ENCODE measurements at places on chromosomes 5 and 9. TPM values are rescaled to one million over a fixed set of nuclear protein-coding genes. Genes with fewer than 3 reads are reported as not detected.

GRCh38 chr5:37918424-37918823, 78.6 kb upstream of the GDNF start:
- H3K27me3 ChIP-seq: peaks cover 64% of the 10 kb centered on the region
- H3K4me3 ChIP-seq: no peak overlapping the region
- H3K4me1 ChIP-seq: no peaks in the 10 kb centered on the region
- DNase-seq: no peak

The RANBP3L gene
- total RNA-seq: 3.8 TPM

DNA sequence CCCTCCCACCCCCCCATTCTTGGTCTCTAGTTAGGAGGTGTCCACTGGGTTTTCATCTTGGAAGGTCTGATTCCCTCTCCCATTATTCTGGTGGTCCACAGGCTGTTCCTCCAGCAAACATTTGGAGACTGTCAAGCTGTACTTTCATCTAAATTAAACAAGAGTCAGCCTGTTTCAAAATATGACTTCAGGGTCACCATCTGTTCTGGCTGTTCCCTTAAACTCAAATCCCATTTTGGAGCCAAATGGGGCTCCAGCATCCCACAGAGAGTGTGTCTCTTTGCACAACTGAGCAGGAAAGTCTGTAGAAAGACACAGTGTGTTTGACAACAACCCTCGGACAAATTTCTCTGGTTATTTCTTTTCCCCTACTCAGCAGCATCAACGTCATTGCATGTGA, 20.5 kb downstream of the COL15A1 start:
- H3K27ac ChIP-seq: no peak overlapping the region
- no peak overlapping the region for H3K4me3 ChIP-seq
- H3K36me3 ChIP-seq: no peaks in the 10 kb centered on the region

DNA sequence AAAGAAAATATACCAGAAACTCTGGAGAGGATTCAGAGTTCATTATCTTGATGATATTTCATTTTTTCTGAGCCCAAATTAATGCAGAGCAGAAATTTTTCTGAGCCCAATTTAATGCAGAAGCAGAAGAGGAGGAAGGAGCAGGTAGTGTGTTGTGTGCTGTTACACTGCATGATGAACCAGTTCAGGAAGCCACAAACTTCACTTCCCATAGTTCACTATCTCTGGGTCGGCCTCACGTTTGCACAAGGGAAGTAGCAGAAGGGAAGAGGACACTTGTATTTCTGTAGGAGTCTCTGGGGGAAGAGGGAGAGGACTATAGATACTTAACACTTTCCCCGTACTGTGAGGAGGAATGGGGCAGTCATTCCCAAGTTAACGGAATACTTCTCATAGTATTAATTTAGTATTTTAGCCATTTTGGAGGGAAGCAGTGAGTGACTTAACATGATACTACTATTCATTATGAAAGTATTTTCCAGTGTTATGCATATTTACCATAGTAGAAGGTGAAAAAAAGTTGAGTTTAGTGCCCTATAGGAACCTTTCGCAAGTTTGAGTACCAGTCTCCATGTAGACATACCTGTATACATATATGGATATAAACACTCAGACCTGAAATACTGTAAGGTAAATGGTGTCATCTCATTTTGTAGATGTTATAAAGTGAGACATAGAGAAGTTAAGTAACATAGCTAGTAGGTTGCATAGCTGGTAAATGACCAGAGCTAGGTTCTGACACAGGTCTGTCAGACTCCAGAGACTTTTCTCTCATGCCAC, 30.0 kb downstream of the XPA start:
- no peak overlapping the region for H3K27ac ChIP-seq
- H3K36me3 ChIP-seq: peaks cover 69% of the 10 kb centered on the region
- no peak overlapping the region for H3K4me3 ChIP-seq
- DNase-seq: no peak

GRCh38 chr9:87521834-87522233, 24.2 kb downstream of the DAPK1 start:
- H3K4me1 ChIP-seq: peaks cover 27% of the 10 kb centered on the region
- no peak overlapping the region for H3K4me3 ChIP-seq
- H3K27ac ChIP-seq: no peak overlapping the region
- DNase-seq: peak; percentile 51

The ADGRV1 gene
- total RNA-seq: 0.99 TPM

The BHMT2 gene
- total RNA-seq: not detected

- peaks cover 1% of the 10 kb centered on the region for H3K27me3 ChIP-seq
- H3K4me3 ChIP-seq: no peak overlapping the region
- H3K27ac ChIP-seq: no peak overlapping the region
- peaks cover 3% of the 10 kb centered on the region for H3K36me3 ChIP-seq
- no peak for DNase-seq
These were observed 194.4 kb upstream of the CDKN2B start for GRCh38 chr9:22203371-22204138.

GRCh38 chr9:131720330-131720729, 19.5 kb downstream of the RAPGEF1 start:
- H3K36me3 ChIP-seq: peaks cover 7% of the 10 kb centered on the region
- peaks cover 37% of the 10 kb centered on the region for H3K4me1 ChIP-seq
- no peaks in the 10 kb centered on the region for H3K27me3 ChIP-seq
- H3K4me3 ChIP-seq: no peak overlapping the region
- H3K27ac ChIP-seq: no peak overlapping the region

DNA sequence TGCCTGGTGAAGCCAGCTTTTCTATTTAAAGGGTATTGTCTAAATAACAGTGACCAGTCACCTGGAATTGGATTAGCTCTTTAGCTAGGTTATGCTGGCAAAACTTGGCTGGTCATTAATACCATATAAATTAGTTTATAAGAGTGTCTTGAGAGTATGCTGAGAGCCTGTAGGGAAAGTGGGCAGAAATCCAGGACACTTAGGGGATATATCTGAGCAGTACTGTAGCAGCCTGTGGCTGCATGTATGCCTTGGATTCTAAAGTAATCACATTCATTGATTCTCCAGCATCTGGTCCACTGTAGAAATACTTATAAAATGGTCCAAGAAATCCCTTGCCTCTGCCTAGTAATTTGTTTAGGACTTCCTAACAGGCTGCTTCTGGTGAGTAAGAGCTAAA, 288.9 kb upstream of the DMAC1 start:
- H3K27me3 ChIP-seq: no peaks in the 10 kb centered on the region
- DNase-seq: no peak
- H3K4me1 ChIP-seq: no peaks in the 10 kb centered on the region
- no peak overlapping the region for H3K27ac ChIP-seq
- no peak overlapping the region for H3K4me3 ChIP-seq
- H3K36me3 ChIP-seq: no peaks in the 10 kb centered on the region

The PCDHGB2 gene
- total RNA-seq: 0.59 TPM

GRCh38 chr5:121797681-121798518, 53.8 kb upstream of the FTMT start:
- H3K27ac ChIP-seq: no peak overlapping the region
- H3K27me3 ChIP-seq: peaks cover 6% of the 10 kb centered on the region
- DNase-seq: no peak
- H3K36me3 ChIP-seq: no peaks in the 10 kb centered on the region
- H3K4me3 ChIP-seq: no peak overlapping the region

The BAAT gene
- total RNA-seq: 0.13 TPM

DNA sequence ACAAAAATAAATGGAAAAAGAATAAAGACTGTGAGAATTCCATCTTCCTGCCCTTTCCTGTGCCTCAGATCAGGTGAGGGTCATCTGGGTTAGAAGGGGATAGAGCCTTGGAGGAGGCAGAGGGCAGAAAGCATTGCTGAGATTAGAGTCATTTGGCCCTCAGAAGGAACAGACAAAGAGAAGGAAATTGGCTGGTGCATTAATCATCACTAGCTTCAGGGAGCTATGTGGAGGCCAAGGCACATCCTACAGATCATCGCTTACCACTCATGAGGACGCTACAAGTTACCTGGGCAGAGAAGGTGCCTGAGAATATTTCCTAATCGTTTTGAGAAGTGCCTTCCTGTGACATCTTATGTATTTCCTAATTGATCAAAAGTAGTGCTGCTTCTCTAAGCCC, 74.5 kb downstream of the C7 start:
- H3K27ac ChIP-seq: no peak overlapping the region
- H3K4me3 ChIP-seq: no peak overlapping the region
- H3K4me1 ChIP-seq: no peaks in the 10 kb centered on the region

GRCh38 chr9:125508249-125508648, 198.8 kb downstream of the MAPKAP1 start:
- no peaks in the 10 kb centered on the region for H3K27me3 ChIP-seq
- no peak for DNase-seq
- peaks cover 7% of the 10 kb centered on the region for H3K36me3 ChIP-seq
- H3K4me1 ChIP-seq: peaks cover 27% of the 10 kb centered on the region

DNA sequence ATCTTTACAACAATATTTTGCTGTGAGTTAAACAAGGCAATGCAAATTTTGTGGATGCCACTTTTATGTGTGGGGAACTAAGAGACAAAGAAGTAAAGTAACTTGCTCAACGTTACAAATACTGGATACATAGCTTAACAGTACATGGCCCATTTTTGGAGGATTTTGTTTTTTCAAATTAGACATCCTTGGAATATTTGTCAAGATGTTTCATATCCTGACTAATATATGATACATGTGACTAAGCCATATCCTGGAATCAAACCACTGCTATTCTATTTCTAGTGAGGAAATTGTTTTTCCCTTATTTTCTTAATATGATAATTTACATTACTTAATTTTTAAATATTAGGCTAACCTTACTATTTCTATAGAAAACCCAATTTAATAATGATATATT, 529.8 kb downstream of the DMRTA1 start:
- no peak for DNase-seq
- H3K36me3 ChIP-seq: no peaks in the 10 kb centered on the region
- no peak overlapping the region for H3K27ac ChIP-seq
- H3K4me1 ChIP-seq: peaks cover 8% of the 10 kb centered on the region
- H3K4me3 ChIP-seq: no peak overlapping the region

The SPINK7 gene
- not detected for total RNA-seq

- peak; percentile 44 for DNase-seq
- no peak overlapping the region for H3K27ac ChIP-seq
- peaks cover 30% of the 10 kb centered on the region for H3K36me3 ChIP-seq
- no peaks in the 10 kb centered on the region for H3K27me3 ChIP-seq
These were observed 35.0 kb downstream of the ANGPTL2 start for GRCh38 chr9:127087411-127087810.

The GRXCR2 gene
- not detected for total RNA-seq

DNA sequence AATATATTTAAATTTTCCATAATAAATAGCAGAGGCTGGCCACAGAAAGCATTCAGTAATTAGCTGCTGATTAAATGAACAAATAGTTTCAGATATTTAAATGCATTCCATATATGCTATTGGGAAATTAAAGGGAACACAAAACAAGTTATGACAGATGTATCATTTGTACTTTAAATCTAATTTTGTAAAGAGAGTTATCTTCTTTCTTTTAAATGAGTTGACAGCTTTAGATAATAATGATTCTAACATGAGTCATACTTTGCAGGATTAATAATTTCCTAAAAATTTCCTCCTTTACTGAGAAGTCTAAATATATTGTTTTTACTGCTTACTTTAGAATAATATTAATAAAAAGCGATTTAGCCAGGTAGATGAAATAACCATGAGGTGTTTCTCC, 320.1 kb downstream of the ADAMTS6 start:
- H3K4me1 ChIP-seq: peaks cover 13% of the 10 kb centered on the region
- H3K27me3 ChIP-seq: no peaks in the 10 kb centered on the region
- peaks cover 5% of the 10 kb centered on the region for H3K36me3 ChIP-seq
- no peak overlapping the region for H3K27ac ChIP-seq
- no peak for DNase-seq
- no peak overlapping the region for H3K4me3 ChIP-seq

- no peak for DNase-seq
- no peaks in the 10 kb centered on the region for H3K27me3 ChIP-seq
- H3K4me3 ChIP-seq: no peak overlapping the region
- peaks cover 13% of the 10 kb centered on the region for H3K36me3 ChIP-seq
These were observed 44.6 kb downstream of the WHRN start for GRCh38 chr9:114460513-114461199.

DNA sequence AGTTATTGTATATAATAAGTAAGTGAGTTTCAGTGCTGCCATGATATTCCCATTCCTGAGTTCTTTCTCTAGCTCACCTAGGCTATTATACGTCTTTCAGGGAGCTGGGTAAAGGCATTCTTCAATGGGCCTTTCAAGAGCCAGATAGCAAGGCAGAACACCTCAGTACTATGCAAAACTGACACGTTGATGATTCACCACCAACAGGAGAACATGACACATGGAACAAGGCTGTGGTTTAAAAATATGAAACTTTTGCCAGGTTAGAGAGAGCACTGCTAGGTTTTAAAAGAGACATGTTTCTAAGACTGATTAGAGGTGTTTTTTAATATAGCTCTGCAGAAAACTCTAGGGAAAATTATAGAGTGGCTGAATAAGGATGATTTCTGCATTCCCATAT, 95.9 kb downstream of the UGCG start:
- H3K4me1 ChIP-seq: peaks cover 5% of the 10 kb centered on the region
- H3K27me3 ChIP-seq: no peaks in the 10 kb centered on the region
- no peak for DNase-seq
- no peak overlapping the region for H3K4me3 ChIP-seq
- H3K27ac ChIP-seq: no peak overlapping the region
- no peaks in the 10 kb centered on the region for H3K36me3 ChIP-seq

The KLF4 gene
- 113 TPM for total RNA-seq

GRCh38 chr5:138989720-138990119, 114.6 kb upstream of the LRRTM2 start:
- no peak for DNase-seq
- H3K27ac ChIP-seq: no peak overlapping the region
- peaks cover 2% of the 10 kb centered on the region for H3K36me3 ChIP-seq

DNA sequence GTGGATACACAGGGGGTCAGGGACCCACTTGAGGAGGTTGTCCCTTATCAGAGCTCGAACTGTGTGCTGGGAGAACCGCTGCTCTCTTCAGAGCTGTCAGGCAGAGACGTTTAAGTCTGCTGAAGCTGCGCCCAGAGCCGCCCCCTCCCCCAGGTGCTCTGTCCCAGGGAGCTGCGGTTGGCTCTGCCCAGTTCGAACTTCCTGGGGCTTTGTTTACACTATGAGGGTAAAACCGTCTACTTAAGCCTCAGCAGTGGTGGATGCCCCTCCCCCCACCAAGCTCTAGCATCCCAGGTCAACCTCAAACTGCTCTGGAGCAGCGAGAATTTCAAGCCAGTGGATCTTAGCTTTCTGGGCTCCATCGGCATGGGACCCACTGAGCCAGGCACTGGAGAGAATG, 15.9 kb downstream of the SRD5A1 start:
- no peak for DNase-seq
- H3K4me1 ChIP-seq: no peaks in the 10 kb centered on the region
- H3K4me3 ChIP-seq: no peak overlapping the region
- no peak overlapping the region for H3K27ac ChIP-seq

The ANKRD31 gene
- 0.13 TPM for total RNA-seq

The CCDC180 gene
- total RNA-seq: 14.5 TPM

- H3K4me3 ChIP-seq: no peak overlapping the region
- DNase-seq: no peak
- H3K4me1 ChIP-seq: no peaks in the 10 kb centered on the region
- no peak overlapping the region for H3K27ac ChIP-seq
These were observed 93.7 kb upstream of the CTNND2 start for GRCh38 chr5:11997942-11998341.

DNA sequence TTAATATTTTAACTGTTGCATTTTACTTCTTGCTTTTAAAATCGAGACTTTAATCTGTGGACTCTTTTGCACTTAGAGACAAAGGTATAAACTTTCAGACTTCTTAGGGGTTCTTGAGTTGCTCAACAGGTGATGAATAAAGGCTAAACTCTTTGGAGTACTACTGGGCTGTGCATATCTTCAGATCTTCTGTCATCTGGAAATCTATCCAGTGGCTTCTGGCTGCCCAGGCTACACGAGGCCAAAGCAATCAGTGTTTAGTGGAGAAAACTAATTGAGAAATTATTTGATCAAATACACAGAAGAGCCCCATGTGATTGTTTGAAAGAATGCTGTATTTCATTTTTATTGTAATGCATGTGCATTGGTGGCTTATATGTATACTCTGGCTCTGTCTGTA, 146.1 kb downstream of the PBX3 start:
- H3K27me3 ChIP-seq: no peaks in the 10 kb centered on the region
- no peak overlapping the region for H3K27ac ChIP-seq
- no peaks in the 10 kb centered on the region for H3K36me3 ChIP-seq
- peaks cover 17% of the 10 kb centered on the region for H3K4me1 ChIP-seq
- DNase-seq: no peak

The ANKRD33B gene
- total RNA-seq: 0.83 TPM
